Suppressor macrophage (primary cell): ENCODE measurements at places on chromosomes 3 and 15.

DNA sequence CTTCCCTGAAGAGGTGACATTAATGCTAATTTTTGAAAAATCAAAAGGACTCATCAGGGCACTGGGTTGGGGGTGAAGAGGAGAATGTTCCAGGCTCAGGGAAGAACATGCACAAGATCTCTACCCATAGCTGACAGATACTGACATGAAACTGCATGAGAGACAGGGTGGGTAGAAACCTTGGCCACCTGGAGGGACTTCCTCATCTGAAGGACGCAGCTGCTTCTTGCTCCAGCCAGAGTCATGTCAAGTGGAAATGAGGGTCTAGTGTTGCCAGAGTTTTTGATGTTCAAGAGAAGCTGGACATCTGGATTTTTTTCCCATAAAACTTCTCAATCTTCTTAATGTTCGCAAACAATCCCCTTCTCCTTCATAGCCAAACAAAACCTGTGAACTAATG, 29.7 kb downstream of the AMOTL2 start:
- no peak for DNase-seq

DNA sequence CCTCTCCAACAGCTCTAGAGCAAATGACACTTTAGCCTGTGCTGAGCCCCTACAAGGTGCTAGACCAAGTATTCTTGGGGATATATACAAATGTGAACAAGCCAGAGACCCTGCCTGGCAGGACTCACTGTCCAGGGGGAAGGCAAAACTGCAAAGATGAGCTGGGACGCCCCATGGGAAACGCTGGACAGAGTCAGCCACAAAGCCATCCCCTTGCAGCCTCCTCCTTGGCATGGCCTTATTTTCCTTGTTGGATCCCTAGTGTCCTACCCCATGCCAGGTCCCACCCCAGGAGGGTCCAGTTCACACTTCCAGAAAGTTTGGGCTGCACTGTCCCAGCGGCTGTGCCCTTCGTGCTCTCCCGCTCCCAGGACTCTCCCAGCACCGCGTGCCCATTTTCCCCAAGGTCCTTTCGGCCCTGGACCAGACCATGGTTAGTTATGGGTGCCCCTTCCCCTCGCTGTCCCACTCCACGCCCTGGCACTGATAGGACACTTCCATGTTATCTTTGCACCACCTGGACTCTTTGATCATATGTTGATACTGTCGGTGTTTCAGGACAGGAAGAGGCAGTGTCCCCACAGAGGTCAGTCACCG, 5.8 kb upstream of the NRROS start:
- peak; percentile 39 for DNase-seq

DNA sequence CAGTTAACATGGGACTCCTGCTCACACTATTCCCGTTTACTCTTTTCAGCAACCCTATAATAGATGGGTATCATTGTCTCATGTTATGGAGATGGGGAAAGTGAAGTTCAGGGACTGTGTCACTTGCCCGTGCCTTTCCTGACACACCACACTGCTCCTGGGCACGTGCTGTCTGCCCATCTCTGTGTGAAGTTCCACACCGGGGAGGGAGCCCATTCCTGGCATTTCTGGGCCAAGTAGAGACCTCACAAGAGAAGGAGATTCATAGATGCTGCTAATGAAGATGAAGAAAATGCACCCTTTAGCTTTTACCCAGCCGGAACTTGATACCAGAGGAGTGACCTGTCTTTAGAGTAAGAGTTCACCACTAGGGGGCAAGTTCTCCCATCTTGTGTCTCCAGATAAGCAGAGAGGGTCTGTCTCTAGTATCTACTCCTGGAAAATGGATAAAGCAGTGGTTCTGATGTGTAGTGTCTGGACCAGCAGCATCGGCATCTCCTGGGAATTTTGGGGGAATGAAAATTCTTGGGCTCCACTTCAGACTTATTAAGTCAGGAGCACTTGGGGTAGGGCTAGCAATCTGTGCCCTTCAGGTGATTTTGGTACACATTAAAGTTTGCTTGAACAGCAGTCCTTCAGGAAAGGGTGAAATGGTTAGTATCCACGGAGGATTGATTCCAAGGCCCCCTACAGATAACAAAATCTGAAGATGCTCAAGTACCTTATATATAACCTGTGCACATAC, 2.0 kb upstream of the TOPBP1 start:
- DNase-seq, result peak; percentile 69

GRCh38 chr3:155382396-155383042, 89.0 kb upstream of the STRIT1 start:
- peak; percentile 70 for DNase-seq

GRCh38 chr3:118151164-118151563, 883.5 kb downstream of the IGSF11 start:
- DNase-seq, result no peak

- no peak for DNase-seq
Measured at GRCh38 chr15:60605879-60606307, 127.0 kb upstream of the ICE2 start.

GRCh38 chr3:9416139-9416780, 18.8 kb downstream of the SETD5 start:
- DNase-seq, result no peak

DNA sequence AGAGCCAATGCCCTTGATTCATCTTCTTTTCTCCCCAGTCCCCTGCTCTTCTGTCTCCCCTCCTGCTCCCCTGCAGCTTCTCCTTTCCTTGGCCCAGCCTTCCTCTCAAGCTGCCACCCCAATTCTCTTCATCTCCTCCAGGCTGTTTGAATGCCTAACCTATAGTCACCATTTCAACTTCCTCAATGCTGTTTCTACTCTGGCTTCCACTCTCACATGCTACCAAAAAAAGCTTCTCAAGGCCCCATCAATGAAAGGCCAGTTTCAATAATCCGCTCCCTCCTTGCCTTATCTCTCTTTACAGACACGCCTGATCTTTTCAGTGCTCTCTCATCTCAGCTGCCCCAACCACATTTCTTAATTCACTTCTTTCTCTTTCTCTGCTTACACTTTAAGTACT, 212.2 kb upstream of the GPR149 start:
- DNase-seq, result peak; percentile 22

- no peak for DNase-seq
Measured at GRCh38 chr3:88334187-88334868, 184.6 kb downstream of the C3orf38 start.

DNA sequence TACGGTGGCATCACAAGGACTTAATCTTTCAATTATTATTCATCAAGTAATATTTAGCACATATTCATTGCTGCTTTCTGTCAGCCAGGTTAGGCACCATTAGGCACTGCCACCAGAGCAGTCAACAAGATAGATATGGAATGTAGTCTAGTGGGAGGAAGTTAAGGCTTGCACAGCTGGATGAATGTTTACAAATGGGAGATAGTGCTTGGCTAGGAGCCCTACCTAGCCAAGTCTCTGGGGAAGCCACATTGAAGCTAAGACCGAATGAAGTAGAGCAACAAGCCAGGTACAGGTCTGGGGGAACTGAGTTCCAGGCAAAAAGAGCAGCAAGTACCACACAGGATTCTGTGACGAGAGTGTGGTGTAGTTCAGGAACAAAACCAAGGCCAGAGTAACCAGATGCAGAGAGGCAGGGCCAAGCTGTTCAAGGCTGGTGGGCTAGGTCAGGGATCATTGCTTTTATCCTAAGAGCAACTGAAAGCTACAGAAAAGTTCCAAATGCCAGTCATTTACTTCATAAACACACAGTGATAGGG, 33.4 kb upstream of the SCAANT1 start:
- DNase-seq, result no peak

DNA sequence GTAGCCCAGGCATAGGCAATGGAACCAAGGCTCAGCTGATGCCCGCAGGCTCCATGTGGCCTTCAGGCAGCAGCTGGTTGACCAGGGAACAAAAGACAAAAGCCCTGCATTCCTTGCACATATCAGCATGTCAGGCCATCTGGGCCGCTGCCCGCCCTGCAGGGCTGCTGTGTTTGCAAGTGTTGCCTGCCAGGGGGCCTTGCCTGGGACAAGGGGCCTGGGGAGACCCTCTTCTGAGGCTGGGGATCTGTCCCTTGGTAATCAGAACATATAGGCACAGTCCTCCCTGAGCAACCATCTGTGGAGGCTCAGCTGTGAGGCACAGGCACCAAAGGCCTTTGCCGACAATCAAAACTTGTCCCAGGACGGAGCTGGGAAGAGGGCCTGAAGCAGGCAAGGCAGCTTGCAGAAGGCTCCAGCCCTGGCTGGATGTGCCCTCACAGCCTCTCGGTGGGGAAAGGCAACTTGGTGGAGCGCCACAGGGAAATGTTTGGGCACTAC, 138.2 kb downstream of the TPRA1 start:
- no peak for DNase-seq

DNA sequence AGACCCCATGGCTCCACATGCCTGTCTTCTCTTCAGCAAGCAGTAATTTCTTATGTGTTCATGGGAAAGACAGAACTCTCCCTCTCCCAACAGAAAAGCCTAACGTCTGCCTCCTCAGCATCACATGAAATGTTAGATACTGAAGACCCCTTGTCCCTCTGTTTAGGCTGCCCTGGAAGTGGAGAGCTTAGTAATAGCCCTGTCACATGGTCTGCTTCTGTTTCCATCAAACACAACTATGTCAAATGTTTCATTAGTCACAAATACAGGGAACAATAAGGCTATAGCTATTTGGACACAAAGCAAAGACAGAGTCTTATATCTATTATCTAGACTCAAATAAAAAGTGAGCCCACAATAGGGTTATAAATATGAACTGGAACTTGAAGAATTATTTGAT, 190.3 kb upstream of the TRIM42 start:
- no peak for DNase-seq

DNA sequence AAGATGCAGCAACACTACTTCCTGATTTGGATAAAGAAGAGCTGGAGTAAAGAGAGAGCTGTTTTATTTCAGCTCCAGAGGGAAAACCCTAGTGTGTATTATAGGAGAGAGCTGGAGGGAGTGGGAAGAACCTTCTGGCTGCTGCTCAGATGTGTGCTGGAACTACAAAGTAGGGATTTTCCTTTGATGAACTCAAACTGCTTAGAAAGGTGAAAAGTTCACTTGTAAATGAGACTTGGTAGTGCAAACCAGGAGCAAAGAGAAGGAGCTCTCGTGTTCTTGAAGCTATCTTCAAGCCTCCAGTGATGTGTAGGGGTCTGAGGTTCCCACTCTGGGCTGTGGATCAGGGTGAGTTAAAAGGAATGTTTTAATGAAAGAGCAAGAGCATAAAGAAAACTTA, 110.4 kb downstream of the EDEM1 start:
- DNase-seq, result no peak

GRCh38 chr15:97502038-97502437, 458.5 kb upstream of the ARRDC4 start:
- DNase-seq, result no peak

- DNase-seq, result no peak
Measured at GRCh38 chr15:57223345-57223744, 153.0 kb upstream of the CGNL1 start.

GRCh38 chr3:130529486-130530215, 12.7 kb downstream of the COL6A6 start:
- DNase-seq, result no peak

- DNase-seq, result no peak
Measured at GRCh38 chr3:23474580-23475357, 271.6 kb downstream of the UBE2E2 start.

- no peak for DNase-seq
Measured at GRCh38 chr3:134956395-134956794, 161.3 kb downstream of the EPHB1 start.

- no peak for DNase-seq
Measured at GRCh38 chr3:16390581-16390980, 122.9 kb downstream of the RFTN1 start.

- no peak for DNase-seq
Measured at GRCh38 chr3:167318306-167318705, 61.8 kb downstream of the ZBBX start.

- DNase-seq, result no peak
Measured at GRCh38 chr3:130757611-130758150, 11.1 kb upstream of the PIK3R4 start.

GRCh38 chr3:187758318-187758955, 13.2 kb upstream of the BCL6 start:
- peak; percentile 36 for DNase-seq

GRCh38 chr3:111617406-111617805, 22.3 kb upstream of the ZBED2 start:
- DNase-seq, result no peak

DNA sequence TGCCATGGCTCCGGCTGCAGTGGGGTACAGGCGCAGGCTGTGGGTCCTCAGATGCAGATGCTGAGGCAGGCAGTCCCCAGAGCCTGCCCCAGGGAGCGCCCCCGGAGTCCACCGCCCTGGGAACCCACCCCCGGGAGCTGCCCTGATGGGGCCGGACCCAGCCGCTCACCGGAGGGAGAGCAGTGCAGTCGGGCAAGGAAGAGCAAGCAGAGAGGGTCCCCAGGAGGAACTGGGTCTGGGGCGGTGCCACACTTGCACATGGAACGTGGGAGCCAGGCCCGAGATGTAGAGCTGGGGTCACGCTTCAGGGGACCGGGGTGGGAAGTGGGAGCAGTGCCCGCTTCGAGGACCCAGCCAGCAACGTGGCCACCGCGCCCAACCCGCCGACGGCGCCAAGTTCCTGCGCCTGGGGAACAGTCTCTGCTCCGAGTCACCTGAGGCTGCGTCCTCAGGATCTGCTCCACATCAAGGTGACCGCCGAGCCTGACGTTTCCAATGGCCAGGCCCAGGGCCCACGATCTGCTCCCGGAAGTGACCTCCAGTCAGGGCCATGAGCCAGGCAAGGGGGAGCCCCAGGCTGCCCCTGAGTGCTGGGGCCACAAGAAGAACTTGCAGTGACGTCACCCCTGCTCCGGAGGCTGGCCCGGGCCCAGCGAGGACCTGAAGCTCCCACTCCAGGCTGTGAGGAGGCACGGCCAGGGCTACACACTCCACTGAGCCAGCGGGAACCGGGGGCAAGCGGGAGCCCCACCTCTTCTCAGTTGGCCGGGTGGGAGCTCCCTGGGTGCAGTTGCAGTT, 27.0 kb upstream of the TFG start:
- no peak for DNase-seq

GRCh38 chr3:56990641-56991015, 69.8 kb upstream of the SPATA12 start:
- DNase-seq, result no peak

- no peak for DNase-seq
Measured at GRCh38 chr3:153972862-153973261, 148.3 kb upstream of the ARHGEF26 start.

- DNase-seq, result no peak
Measured at GRCh38 chr3:62818347-62818746, 56.9 kb downstream of the CADPS start.

- DNase-seq, result peak; percentile 12
Measured at GRCh38 chr3:149658744-149659497, 1.1 kb upstream of the WWTR1 start.

- no peak for DNase-seq
Measured at GRCh38 chr3:48427630-48427962, 2.3 kb downstream of the PLXNB1 start.
